ENCODE measurements at places on chromosomes 2 and 18. TPM values are rescaled to one million over a fixed set of nuclear protein-coding genes. Genes with fewer than 3 reads are reported as not detected.

ELOA2 gene
- not detected for total RNA-seq

ABCG8 gene
- total RNA-seq: not detected

ADD2 gene
- 18.8 TPM for total RNA-seq

DIPK1C gene
- total RNA-seq: not detected

MPP4 gene
- not detected for total RNA-seq

SERPINB12 gene
- total RNA-seq: not detected

DPYSL5 gene
- total RNA-seq: not detected

AMMECR1L gene
- total RNA-seq: 14.3 TPM

MAP3K19 gene
- total RNA-seq: not detected

TRIM43 gene
- not detected for total RNA-seq

PLCL1 gene
- total RNA-seq: 2.2 TPM

GRB14 gene
- total RNA-seq: not detected

EPHA4 gene
- total RNA-seq: 26.3 TPM

UGT1A1 gene
- total RNA-seq: not detected

SAG gene
- 0.10 TPM for total RNA-seq

COL6A3 gene
- total RNA-seq: 0.43 TPM

ERFE gene
- 0.29 TPM for total RNA-seq

CRACDL gene
- 0.22 TPM for total RNA-seq

LTBP1 gene
- total RNA-seq: 0.58 TPM

UGT1A5 gene
- not detected for total RNA-seq

DOK6 gene
- not detected for total RNA-seq

ALPG gene
- not detected for total RNA-seq

FAP gene
- total RNA-seq: not detected

MEP1B gene
- not detected for total RNA-seq

ANKRD29 gene
- not detected for total RNA-seq

CCDC68 gene
- total RNA-seq: not detected

SCYGR8 gene
- total RNA-seq: not detected

SP5 gene
- not detected for total RNA-seq

Data from activated naive CD4-positive, alpha-beta T cell treated with anti-CD3 and anti-CD28 coated beads, Interleukin-2, amount 10 ng/mL, durations not matched to agents 5 hours and 36 hours (primary cell).